ENCODE measurements at places on chromosomes 16 and 17.

DNA sequence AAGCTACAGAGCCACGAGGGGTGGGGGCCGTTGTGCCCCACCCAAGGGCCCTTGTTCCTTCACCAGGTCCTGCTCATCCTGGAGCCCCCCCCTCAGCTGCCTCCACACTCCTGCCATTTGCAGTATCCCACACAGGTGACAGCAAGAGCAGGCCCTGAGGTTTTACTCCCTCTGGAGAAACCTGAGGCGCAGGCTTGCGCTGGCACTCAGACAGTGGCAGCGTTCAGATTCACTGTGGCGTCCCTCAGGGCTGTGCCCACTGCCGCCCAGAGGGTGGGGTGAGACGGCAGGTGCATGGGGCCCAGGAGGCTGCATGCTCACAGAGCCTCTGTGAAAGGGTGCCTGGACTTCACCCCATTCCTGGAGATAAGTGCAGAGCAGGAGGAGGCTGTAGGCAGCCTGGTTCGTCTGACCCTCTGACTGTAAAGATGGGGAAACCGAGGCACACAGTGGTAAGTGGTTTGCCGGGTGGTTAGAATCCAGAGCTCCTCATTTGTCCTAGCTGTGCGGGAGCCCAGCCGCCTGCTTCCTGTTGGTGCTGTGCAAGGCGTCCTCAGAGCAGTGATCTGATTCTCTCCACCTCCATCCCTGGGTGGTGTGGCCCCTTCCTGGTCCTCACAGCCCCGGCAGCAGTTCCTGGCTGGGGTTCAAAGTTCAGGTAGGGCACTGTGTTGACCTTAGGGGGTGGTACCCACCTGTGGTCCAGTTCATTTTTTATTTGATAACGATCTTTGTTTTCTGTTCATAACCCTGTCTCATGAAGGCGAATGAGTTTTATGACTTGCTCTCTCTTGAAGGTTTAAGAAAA is 1.6 kb downstream of the SPIRE2 start:
- DNase-seq, result no peak

GRCh38 chr16:23434380-23434779 is 18.6 kb downstream of the COG7 start:
- no peak for DNase-seq

GRCh38 chr16:66470556-66470955 is 43.5 kb downstream of the BEAN1 start:
- DNase-seq, result no peak

DNA sequence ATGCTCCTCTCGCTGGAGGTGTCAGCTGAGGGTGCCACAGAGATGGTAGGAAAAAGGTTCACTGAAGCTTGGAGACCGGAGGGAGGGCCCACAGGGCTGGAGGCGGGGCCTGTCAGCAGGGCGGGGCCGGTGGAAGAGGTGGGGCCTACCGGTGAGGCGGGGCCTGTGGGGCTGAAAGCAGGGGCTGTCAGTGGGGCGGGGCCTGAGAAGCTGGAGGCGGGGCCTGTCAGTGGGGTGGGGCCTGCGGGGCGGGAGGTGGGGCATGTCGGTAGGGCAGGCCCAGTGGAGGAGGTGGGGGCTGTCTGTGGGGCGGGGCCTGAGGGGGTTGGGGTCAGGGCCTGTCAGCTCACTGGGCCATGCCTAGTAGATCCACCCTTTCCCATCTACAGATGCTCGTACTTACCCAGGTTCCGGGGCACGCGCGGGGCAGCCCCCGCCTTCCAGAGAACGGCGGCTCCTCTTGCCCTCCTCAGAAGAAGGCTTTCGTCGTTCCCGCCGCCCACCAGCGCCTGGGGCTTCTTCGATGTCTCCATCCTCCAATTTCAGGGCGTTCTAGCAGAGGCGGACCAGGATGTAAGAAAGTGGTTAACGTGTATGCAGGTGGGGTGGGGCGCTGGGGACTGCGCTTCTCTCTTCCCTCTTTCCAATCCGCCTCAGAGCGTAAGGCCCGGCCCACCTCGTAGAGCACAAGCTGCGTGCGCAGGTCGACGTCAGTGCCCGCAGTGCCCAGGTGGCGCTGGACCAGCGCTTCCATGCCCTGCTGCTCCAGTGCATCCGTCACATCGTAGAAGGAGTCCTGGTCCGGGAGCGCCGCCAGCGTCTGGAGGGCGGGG is 9.8 kb downstream of the TMEM208 start:
- DNase-seq, result peak; percentile 71

- no peak for DNase-seq
Measured at GRCh38 chr17:10871914-10872313, 34.0 kb upstream of the PIRT start.

GRCh38 chr17:75133001-75133400 is 1.5 kb upstream of the NT5C start:
- DNase-seq, result no peak

GRCh38 chr16:21179126-21179982 is 20.9 kb downstream of the LDAF1 start:
- DNase-seq, result no peak

- DNase-seq, result no peak
Measured at GRCh38 chr17:4074831-4075495, 67.9 kb downstream of the ZZEF1 start.

DNA sequence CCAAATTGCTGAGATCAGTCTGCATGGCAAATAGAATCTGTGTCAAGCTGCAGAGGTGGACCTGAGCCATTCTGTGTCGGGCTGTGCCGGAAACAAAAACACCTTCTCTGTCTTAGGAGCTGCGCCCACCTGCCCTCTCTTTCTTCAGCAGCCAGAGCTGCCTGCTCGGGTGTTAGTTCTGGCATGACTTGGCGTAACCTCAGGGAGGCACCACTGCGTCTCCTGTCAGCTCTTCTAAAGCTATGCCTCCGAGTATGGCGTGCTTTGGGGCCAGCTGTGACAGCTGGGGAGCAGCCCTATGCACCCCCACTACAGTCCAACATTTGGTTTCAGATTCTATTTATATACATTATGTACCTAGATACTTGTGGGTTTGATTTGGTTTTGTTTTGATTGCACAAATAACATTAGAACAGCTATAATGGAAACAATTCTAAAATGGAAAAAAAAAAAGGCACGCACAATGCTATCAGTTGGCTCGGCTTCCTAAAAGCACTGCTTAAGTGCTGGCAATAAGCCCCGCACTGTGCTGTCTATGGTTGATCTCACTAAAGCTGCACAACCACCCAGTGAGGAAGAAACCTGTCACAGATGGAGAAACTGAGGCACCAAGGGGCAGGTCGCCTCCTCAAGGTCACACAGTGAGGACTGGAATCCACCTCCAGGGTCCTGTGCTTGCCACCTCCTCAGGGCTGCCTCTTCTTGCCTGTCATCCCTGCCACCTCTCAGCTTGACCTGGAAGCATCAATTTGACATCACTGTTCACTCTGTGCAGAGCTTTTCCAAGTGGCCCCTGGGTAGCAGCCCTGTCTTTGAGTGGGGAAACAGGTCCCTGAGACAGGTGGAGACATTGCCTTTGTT is 18.7 kb upstream of the ADGRG1 start:
- peak; percentile 67 for DNase-seq

DNA sequence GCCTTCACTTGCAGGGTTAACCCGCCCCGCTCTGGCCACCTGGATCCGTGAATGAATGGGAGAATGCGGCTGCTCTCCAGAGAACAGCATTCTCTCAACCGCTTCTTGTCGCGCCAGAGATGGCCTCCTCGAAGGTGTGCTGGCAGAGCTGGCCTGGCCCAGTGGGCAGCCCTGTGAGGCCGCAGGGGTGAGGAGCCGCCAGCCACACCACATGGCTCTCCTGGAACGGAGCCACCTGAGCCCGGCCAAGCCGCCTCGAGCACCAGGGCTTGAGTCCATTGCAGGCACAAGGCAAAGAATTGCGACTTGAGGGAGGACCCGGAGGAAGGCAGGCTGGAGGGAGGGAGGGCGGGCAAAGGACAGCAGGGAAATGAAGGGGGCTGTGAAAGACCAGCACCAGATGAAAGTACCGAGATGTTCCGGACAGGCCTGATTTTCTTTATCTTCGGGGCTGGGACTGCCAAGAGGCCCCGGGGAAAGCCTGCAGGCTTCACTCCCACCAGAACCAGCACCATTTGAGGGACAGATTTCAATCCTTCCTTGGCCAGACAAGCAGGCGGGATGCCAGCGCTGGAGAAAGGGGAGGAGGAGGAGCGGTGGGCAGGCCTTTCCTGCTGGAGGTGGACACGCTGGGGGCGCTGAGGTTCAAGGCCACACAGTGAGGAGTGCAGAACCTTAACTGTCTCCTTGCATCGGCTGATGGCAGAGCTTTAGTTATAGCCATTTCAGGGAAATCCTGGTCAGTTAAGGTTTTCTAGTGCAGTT is 69.4 kb downstream of the MRC2 start:
- DNase-seq, result no peak

DNA sequence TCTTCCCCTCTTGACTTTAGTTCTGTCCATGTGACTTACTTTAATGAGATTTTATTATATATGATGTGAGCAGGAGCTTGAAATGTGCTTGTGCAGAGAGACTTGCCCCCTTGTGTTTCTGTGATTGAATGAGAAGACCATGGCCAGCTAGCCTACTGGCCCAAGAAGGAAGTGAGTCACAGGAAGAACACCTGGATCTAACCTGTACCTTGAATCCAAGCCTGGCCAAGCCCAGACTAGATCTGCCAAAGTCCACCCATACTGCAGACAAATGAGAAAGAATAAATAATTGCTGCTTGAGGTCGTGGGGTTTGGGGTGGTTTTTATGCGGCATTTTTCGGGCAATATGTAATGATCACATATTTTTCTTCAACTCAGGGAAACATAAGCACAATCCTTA is 9.6 kb downstream of the ABCA10 start:
- no peak for DNase-seq
